ENCODE measurements at places on chromosomes 4 and X.

DNA sequence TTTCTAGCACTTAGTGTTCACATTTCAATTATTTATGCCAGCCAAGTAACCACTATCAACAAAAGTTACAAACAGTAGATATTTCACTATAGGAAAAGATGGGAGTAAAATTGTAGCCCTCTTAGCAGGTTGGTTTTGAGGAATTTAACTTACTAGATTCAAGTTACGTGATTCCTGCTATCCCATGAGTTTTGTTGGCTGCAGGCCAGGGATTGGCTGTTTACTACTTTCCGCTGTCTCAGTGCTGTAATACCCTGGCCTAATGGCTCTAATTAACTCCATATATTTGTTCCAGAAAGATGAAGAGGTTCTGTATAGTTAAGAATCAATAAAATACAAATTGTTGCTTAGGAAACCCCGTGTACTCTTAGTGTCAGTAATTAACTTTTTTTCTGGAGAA is 55.5 kb upstream of the MAGED1 start:
- DNase-seq = no peak

- no peak for DNase-seq
Measured at GRCh38 chr4:19300213-19300612, 951.5 kb upstream of the SLIT2 start.

- DNase-seq = no peak
Measured at GRCh38 chrX:66902081-66902480, 263.2 kb upstream of the EDA2R start.

DNA sequence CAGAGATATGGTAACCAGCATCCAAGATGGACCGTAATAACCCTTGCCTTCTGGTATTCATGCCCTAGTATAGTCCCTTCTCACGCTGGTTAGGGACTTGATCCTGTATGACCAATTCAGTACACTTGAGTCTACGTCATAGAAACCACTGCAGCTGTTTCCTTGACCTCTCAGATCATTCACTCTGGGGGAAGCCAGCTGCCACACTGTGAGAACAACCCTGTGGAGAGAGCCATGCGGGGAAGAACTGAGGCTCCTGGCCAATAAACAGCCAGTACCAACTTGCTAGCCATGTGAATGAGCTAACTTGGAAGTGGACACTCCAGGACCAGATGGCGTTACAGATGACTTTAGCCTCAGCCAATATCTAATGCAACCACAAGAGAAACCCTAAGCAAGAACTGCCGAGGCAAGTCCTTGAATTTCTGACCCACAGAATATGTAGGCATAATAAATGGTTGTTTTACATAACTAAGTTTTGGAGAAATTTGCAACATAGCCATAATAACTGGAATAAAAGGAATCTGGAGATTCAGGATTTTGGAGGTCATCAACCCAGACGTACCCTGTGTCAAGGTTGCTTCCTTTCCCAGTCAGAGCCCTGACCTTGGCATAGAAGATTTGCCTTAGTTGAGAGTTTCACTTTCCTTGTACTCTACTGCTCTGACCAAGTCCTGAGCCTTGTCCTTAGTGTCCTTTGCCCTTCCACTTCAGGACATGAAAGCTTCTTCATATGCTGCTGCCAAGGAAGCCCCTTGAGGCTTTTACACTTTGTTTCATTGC is 87.3 kb upstream of the ZNF81 start:
- no peak for DNase-seq

DNA sequence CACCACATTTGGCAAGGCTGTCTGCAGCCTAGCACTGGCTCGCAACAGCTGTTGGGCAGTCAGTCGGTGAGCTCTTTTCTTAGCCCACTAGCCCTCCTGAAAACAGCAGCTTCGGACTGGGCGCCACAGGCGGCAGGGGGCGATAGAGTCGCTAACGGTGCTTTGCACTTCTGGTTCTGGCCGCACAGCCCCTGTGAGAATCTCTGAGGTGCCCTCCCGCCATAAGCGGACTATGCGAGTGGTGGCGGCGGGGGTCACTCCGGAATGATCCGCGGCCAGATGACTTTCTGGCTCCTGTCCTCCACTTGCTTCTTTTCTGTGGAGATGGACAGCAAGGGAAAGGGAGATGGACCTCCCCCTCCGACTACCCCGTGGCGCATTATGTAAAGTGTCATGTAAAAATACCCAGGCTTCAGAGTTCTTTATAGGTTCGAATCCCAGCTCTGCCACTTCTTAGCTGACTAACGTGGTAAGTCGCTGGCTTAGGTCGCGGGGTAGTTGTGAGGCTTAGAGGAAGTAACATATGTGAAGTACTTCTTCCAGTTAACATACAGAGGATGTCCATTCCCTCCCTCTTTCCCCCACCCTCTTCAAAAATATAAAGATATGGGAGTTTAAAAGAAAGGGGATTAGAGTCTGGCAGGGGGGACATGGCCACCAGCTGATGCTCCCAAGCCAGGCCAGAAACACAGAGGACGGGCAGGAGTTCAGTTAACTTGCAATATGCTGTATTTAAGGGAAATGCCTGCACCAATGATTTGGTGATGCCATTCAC is 11.0 kb downstream of the ARHGAP36 start:
- DNase-seq = no peak

GRCh38 chr4:2071912-2072867 is 13.1 kb downstream of the NAT8L start:
- no peak for DNase-seq

- DNase-seq = no peak
Measured at GRCh38 chr4:170979736-170980135, 833.5 kb upstream of the GALNTL6 start.

- DNase-seq = no peak
Measured at GRCh38 chrX:63784902-63785707, at the start of gene ARHGEF9. Gene ARHGEF9, minus strand, starts transcription at chrX:63785214. Its CDS starts 69 bp downstream, at chrX:63785145.

GRCh38 chr4:38223306-38223705 is 263.1 kb downstream of the PTTG2 start:
- no peak for DNase-seq

DNA sequence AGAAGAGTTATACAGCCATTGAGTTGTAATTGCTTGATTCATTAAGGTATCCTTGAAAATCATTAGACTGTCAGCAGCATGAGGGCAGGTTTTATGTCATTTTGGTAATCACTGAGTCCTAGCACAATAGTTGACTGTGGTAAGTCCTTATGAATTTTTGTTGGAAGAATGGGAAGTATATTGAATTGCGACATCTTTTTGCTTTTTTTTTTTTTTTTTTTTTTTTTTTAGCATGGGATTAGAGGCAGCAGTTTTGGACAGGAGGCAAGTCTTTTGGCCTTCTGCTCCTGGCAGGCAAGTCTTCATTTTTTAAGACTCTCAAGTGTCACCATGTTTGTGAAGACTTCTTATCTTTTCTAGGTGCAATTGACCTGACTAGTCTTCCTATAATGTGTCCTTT is 29.7 kb downstream of the PRRG1 start:
- DNase-seq = no peak

DNA sequence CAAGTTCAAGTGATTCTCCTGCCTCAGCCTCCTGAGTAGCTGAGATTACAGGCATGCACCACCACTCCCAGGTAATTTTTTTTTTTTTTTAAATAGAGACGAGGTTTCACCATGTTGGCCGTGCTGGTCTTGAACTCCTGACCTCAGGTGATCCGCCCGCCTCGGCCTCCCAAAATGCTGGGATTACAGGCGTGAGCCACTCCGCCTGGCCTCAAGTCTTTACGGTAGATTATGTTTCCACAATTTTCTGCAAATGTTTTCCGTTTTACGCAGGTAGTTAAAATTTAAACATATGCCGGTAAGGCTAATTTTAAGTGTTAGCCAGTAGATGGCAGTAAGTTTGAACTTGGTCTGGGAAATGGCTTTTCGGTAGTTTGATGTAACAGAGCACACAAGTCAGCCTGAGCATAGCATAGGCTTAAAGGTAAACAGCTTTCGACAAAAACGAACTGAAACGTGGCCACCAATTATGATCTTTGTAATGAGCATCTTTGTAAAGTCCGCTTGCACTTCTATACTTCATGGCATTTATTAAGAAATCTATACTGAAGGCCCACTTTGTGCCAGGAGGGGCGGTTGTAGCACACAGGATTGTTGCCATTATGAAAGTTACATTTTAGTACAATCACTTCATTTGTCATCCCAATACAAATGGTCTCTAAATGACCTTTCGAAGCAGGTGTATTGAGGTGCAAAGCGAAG is 31.1 kb downstream of the CCKAR start:
- no peak for DNase-seq

DNA sequence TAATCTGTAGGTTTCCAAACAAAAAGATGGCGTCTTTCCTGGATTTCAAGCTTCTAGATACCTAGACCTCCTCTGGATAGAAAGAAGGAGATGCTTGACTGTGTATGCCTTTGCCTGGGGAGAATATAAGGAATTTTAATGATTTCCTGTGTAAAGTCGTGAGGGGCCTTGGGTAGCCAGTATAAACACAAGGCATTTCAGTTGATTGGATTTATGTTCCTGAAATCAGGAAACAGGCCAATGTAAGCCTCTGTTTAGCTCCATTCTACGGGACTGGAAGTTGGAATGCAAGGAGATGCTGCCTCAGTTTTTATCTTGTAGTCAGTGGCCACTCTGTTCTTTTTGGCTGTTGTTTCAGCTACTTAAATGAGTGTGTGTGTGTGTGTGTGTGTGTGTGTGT is 137.2 kb downstream of the GUCY2F start:
- DNase-seq = no peak

DNA sequence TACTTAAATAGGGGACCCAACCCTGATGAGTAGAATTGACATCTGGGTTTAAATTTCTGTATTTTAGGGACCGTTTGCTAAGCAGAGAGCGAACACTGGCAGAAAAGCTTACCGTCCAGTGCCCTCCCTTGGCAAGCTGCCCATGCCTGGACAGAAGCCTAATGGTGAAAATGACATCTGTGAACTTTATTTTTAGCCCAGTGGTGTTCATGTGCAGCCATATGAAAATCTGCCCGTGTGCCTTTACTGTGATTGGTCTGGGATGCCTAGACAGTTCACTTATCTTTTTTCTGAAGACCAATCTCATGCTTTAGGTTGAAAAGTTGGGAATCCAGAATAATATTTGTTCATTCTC is 1.1 kb downstream of the STBD1 start:
- no peak for DNase-seq

DNA sequence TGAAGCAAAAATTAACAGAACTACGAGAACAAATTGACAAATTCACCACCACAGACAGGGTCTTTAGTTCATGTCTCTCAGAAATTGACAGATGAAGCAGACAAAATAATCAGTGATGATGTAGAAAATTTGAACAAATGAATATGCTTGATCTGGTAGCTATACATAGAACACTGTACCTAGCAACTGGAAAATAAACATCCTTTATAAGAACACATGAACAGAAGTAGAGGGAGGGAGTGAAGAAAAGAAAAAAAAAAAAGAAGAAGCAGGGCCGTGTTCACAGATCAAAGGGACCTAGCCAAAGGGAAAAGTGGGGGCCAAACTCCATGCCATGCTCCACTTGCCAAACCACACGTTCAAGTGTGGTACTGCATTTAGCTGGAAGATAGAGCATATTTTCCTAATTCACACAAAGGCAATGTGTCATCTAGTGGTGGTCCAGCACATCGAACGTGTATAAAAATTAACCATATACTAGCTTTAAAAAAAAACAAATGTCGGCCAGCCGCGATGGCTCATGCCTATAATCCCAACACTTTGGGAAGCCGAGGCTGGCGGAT is 5.6 kb upstream of the THOC2 start:
- DNase-seq = no peak

- no peak for DNase-seq
Measured at GRCh38 chr4:151865744-151866591, 105.2 kb upstream of the GATB start.

GRCh38 chrX:74232859-74233258 is 71.1 kb upstream of the ZCCHC13 start:
- DNase-seq = no peak

DNA sequence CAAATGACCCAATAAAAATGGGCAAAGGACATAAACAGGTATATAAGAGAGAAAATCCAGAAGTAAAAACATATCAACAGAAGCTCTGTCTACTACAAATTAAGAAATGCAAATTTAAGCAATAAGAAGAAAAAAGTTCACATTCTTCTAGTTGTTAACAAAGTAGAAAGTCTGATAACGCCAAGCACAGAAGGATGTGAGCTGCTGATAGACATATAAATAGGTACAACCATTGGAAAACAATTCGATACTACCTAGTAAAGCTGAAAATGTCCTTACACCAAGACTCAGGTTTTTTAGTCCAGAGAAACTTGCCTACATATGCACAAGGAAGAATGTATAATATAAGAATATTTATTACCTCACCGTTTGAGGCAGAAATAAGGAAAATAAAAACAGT is 35.8 kb upstream of the SLAIN2 start:
- DNase-seq = no peak

- no peak for DNase-seq
Measured at GRCh38 chrX:24145303-24146186, 4.0 kb upstream of the ZFX start.
